ENCODE measurements at places on chromosomes 16 and 17. TPM values are rescaled to one million over a fixed set of nuclear protein-coding genes. Genes with fewer than 3 reads are reported as not detected.

Gene ABCA6
- 0.99 TPM for total RNA-seq

Gene SOST
- not detected for total RNA-seq

DNA sequence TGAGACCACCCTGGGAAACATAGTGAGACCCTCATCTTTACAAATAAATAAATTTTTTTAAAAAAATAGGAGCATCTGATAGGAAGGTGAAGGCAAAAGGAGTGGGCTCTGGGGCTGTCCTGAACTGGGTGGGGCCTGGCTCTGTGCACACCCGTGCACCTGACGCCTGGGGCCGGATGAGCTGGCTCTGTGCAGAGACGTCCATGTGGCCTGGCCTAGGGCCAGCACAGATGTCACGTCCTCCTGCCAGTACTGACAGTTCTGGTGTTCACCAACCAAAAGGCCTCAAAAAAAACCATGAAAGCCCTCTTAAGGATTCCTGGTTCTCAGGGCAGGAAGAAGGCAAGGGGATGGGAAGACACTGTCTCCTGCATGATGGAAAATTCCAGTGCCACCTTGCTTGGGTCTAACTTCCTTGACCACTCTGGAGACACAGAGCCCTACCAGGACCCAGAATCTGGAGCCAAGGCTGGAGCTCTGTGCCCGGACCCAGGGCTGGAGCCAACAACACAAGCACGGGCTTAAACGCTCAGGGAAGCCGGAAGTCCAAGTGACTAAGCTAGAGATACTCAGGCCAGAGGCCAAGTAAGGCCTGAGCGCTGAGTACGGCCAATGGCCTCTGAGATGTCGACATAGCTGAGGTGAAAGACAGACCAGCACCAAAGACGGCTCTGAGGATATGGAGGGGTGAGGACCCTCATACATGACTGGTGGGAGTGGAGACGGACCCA is 32.9 kb downstream of the COPRS start:
- H3K27me3 ChIP-seq, result peaks cover 9% of the 10 kb centered on the region
- H3K27ac ChIP-seq, result no peak overlapping the region
- DNase-seq, result no peak
- H3K36me3 ChIP-seq, result no peaks in the 10 kb centered on the region
- H3K4me3 ChIP-seq, result no peak overlapping the region

- peaks cover 85% of the 10 kb centered on the region for H3K4me1 ChIP-seq
- H3K27me3 ChIP-seq, result no peaks in the 10 kb centered on the region
- H3K36me3 ChIP-seq, result peaks cover 22% of the 10 kb centered on the region
Measured at GRCh38 chr17:77471984-77472461, 331.3 kb downstream of the SEC14L1 start.

GRCh38 chr17:4313221-4314114 is 49.7 kb upstream of the ANKFY1 start:
- H3K4me1 ChIP-seq, result peaks cover 49% of the 10 kb centered on the region
- H3K27me3 ChIP-seq, result no peaks in the 10 kb centered on the region
- H3K27ac ChIP-seq, result peak overlapping the region; percentile 56
- H3K4me3 ChIP-seq, result peak overlapping the region; percentile 31
- DNase-seq, result no peak

DNA sequence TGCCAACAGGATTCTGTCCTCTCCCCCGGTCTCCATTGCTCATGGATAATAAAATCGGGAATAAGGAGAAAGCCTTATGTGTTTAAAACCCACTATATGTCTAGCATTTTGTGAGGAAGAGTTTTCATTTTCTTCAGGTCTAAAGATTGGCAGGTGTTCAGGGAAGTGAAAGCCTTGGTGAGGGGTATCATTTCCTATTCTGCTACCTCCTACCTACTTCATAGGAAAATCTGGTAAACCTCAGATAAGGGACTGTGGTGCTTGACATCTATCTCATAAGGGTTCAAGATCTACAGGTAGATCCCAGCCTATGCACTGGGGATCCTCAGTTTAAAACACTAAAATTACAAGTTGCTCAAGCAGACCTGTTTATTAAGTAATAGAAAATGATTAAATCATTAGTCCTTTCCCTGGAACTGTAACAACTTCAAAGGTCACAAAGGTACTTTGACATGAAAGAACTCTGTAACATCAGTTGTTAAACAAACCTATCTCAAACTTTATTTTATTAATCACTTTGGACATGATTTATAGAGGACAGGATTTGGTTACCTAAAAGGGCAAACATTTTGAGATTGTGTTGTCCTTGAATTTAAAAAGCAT is 6.5 kb downstream of the MOSMO start:
- peaks cover 2% of the 10 kb centered on the region for H3K36me3 ChIP-seq
- DNase-seq, result no peak
- H3K27ac ChIP-seq, result no peak overlapping the region
- no peak overlapping the region for H3K4me3 ChIP-seq
- H3K4me1 ChIP-seq, result peaks cover 38% of the 10 kb centered on the region

DNA sequence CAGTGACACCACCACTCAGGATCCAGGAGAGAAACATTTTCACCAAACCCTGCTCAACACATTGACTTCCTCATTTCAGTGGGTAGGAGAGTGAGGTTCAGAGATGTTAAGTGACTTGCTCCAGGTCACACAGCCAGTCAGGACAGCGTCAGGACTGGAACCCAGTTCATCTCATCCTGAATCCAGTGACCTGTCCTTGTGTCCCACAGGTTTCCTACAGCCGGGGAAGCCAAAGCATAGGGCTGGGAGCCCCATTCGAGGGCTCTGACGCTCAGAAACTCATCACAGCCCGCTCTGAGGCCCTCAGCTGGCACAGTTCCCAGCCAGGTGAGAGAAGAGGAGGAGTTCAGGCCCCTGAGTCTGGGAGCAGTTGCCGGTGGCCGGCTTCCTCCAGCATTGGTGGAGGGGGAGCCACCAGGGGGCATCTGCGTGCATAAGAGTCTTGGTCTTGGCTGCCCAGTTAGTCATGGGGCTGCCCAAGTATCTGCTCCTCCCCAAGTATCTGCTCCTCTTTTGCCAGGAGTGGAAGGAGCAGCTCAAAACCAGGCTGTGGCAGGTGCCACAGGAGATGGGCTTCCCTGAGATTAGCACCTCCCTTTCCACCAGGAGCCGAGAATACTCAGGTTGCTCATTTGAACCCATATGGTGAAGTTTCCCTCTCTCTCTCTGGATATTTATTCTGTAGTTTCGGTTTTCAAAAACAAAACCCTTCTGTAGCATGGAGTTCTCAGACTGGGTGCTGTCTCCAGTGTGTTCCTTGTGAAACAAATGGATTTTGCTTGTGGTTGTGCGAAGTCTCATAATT is 56.0 kb downstream of the TNFRSF13B start:
- no peak overlapping the region for H3K27ac ChIP-seq
- no peaks in the 10 kb centered on the region for H3K4me1 ChIP-seq
- H3K36me3 ChIP-seq, result no peaks in the 10 kb centered on the region
- H3K27me3 ChIP-seq, result peaks cover 17% of the 10 kb centered on the region
- DNase-seq, result no peak

Gene RAC3
- 3.1 TPM for total RNA-seq

Gene MARVELD3
- not detected for total RNA-seq

GRCh38 chr16:85849388-85849787 is 49.6 kb upstream of the IRF8 start:
- H3K4me3 ChIP-seq, result no peak overlapping the region
- peaks cover 63% of the 10 kb centered on the region for H3K27me3 ChIP-seq
- peaks cover 11% of the 10 kb centered on the region for H3K4me1 ChIP-seq
- peaks cover 6% of the 10 kb centered on the region for H3K36me3 ChIP-seq
- H3K27ac ChIP-seq, result no peak overlapping the region
- DNase-seq, result no peak

Gene RAP1GAP2
- 77.3 TPM for total RNA-seq

GRCh38 chr17:6862825-6863224 is 31.3 kb upstream of the TEKT1 start:
- no peak overlapping the region for H3K4me3 ChIP-seq
- peaks cover 4% of the 10 kb centered on the region for H3K36me3 ChIP-seq
- no peaks in the 10 kb centered on the region for H3K4me1 ChIP-seq
- peaks cover 48% of the 10 kb centered on the region for H3K27me3 ChIP-seq

Gene KCTD11
- 1.6 TPM for total RNA-seq

GRCh38 chr17:72479113-72479512 is 358.3 kb downstream of the SOX9 start:
- H3K4me1 ChIP-seq, result no peaks in the 10 kb centered on the region
- peaks cover 33% of the 10 kb centered on the region for H3K27me3 ChIP-seq
- no peak overlapping the region for H3K4me3 ChIP-seq
- H3K27ac ChIP-seq, result no peak overlapping the region
- H3K36me3 ChIP-seq, result no peaks in the 10 kb centered on the region
- DNase-seq, result no peak

- peaks cover 9% of the 10 kb centered on the region for H3K4me1 ChIP-seq
- H3K36me3 ChIP-seq, result peaks cover 5% of the 10 kb centered on the region
- no peak overlapping the region for H3K27ac ChIP-seq
- no peak for DNase-seq
- H3K4me3 ChIP-seq, result no peak overlapping the region
Measured at GRCh38 chr17:67557052-67557845, 160.5 kb upstream of the NOL11 start.

Gene NPIPA7
- total RNA-seq, result 12.8 TPM

Gene PDK2
- total RNA-seq, result 19.9 TPM

- peaks cover 31% of the 10 kb centered on the region for H3K4me1 ChIP-seq
- H3K4me3 ChIP-seq, result no peak overlapping the region
- DNase-seq, result no peak
- no peaks in the 10 kb centered on the region for H3K27me3 ChIP-seq
Measured at GRCh38 chr17:82202981-82203380, 9.7 kb downstream of the CCDC57 start.

Gene TAT
- not detected for total RNA-seq

- H3K27me3 ChIP-seq, result no peaks in the 10 kb centered on the region
- no peaks in the 10 kb centered on the region for H3K36me3 ChIP-seq
- DNase-seq, result no peak
- no peak overlapping the region for H3K4me3 ChIP-seq
- H3K4me1 ChIP-seq, result no peaks in the 10 kb centered on the region
Measured at GRCh38 chr17:75639771-75640555, 6.7 kb downstream of the SMIM5 start.

DNA sequence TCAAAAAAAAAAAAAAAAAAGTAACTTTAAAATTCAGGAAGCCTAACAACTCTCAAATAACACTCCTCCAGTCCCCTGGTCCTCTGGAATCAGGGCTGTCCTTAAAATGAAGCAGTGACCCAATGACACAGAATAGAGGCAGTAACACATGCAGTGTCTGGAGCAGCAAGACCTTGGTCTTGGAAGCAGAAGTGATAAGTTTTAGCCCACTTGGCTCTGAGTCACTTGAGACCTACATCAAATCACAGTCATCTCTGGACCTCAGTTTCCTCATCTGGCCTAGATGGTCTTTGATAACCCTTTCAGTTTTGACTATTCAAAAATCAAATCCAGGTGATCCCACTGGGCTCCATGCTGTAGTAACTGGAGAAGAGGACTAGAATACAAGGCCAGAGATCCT is 39.0 kb downstream of the LYRM1 start:
- peaks cover 7% of the 10 kb centered on the region for H3K4me1 ChIP-seq
- no peak for DNase-seq
- H3K4me3 ChIP-seq, result no peak overlapping the region
- no peak overlapping the region for H3K27ac ChIP-seq

- peak overlapping the region; percentile 54 for H3K27ac ChIP-seq
- peak overlapping the region; percentile 15 for H3K4me3 ChIP-seq
- no peaks in the 10 kb centered on the region for H3K27me3 ChIP-seq
- peaks cover 4% of the 10 kb centered on the region for H3K36me3 ChIP-seq
- H3K4me1 ChIP-seq, result peaks cover 4% of the 10 kb centered on the region
Measured at GRCh38 chr17:28540231-28540630, 12.2 kb downstream of the UNC119 start.

Gene KRT39
- total RNA-seq, result not detected

Gene MRPS23
- 16.6 TPM for total RNA-seq

Gene CRISPLD2
- total RNA-seq, result 4.2 TPM
